ENCODE measurements at places on chromosomes 4 and X. TPM values are rescaled to one million over a fixed set of nuclear protein-coding genes. Genes with fewer than 3 reads are reported as not detected.

- no peak for DNase-seq
These were observed 261.4 kb downstream of the DHX15 start for GRCh38 chr4:24322995-24323394.

The NEIL3 gene
- total RNA-seq = 4.5 TPM

DNA sequence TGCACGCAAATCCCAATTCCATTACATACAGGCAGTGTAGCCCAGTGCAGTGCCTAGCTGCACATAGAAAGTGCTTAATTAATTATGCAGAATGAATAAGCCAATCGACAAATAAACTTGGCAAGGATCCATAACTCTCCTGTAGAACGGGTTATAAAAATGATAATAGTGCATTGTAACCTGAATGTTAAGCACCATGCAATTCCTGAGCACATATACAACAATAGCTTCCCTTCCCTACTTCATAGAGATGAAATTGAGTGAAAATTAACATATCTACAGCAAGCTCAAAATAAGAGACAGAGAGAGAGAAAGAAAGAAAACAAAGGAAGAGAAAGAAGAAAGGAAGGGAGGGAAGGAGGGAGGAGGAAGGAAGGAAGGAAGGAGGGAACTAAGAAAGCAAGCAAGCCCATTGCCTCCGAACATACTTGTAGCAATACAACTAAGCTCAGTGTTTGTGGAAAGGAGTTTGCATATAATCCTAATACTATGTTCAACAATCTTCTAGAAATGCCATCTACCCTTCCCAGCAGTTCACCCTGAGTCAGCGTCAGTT is 1074.0 kb upstream of the LCORL start:
- DNase-seq = no peak

DNA sequence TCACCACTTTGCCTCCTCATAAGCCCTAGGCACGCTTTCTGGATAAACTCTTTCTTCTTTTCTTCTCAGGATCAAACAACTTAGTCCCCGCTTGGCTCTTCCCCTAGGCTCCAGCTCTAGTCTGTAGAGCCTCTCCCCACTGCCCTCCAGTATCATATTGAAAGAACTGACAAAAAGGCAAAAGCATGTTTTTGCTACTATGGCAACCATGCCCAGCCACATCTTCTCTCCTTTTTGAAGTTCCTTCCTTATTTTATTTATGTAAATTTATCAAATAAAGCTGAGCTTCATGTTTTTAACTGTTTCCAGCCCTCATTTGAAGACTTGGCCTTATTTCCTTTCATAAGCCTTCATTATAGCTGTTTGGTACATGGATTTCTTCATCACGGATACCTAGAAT is 86.0 kb upstream of the LIMCH1 start:
- DNase-seq = no peak

DNA sequence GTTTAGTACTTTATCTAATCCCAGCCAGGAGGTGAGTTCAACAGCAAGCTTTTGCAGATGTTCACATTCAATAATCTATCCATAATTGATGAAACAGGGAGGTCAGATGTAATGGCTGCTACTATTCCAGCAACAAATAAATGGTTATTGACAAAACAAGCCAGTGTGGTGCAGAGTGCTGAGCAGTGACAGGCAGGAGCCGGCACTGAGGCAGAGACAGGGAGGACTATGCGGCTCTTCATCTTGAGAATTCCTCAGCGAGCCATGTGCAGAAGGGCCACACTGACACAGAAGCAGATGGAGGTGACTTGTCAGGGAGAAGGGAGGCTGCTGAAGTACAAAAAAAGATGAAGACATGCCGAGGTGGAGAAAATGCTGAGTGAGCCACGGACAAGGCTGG is 98.3 kb downstream of the TTC29 start:
- no peak for DNase-seq

The C4orf50 gene
- total RNA-seq = not detected

DNA sequence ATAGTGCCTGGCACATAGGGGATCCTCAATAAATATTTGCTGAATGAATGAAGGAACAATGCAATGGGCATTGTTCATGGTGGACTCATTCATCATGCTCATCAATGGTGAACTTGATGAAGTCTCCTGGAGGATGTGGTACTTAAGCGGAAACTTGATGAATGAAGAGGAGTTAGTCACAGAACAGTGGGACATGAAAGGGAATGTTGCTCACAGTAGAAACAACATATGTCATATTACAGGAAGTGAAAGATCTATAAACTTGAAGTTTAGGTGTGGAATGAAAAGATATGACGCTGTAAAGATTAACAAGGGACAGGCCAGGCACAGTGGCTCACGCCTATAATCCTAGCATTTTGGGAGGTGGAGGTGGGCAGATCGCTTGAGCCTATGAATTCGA is 224.1 kb downstream of the PPP3CA start:
- DNase-seq = no peak

DNA sequence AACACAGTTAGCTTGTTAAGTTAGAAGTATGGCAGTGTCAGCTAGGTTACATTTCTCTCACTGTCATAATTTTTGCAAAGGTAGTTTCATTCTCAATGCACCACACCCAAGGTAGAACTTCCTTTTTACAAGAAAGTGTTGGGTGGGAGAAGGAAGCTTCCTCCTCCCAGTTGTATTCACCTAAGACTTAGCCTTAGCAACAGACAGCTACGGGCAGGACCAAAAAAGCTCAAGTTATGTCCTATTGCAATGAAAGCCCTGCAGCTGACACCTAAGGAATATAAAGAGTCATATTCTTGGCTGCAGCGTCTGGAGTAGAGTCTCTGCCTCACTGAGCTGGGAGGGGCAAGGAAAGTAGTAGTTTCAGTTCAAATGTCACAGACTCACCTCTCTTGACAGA is 25.1 kb upstream of the PRDM8 start:
- no peak for DNase-seq

DNA sequence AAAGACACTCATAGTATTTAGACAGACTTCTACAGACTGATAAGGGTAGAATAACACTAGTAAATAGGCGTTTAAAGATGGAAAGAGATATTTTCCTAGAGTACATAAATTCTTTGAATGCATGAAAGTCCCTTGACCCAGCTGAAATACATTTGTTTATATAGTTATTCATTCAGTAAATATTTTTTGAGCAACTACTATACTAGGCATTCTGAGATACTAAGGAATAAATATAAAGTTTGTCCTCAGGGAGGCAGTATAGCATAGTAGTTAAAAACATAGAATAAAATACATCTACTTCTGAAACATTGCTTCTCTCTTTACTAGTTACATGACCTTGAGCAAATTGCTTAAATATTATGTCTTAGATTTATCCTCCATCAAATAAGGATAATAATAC is 27.4 kb downstream of the HMGN5 start:
- DNase-seq = peak; percentile 6
